ENCODE measurements at places on chromosomes 13 and 19.

DNA sequence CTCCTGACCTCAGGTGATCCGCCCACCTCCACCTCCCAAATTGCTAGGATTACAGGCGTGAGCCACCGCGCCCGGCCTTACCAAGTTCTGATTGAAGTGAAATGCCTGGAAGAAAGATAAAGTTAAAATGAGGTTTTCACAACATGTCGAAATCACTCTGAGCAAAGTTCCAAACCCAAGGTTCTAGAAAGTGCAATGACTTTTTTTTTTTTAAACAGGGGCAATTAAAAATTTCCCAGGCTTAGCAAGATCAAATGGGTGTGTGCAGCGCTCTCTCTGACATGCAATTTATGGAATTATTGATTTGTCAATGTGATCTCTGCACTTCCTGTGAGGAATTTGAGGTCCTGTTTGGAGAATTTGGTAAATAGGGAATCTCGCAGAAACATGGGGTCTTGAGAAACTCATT, 12.8 kb upstream of the MAP2K2 start:
- H3K36me3 ChIP-seq = no peaks in the 10 kb centered on the region
- DNase-seq = no peak
- H3K4me3 ChIP-seq = no peak overlapping the region
- no peak overlapping the region for H3K27ac ChIP-seq
- peaks cover 3% of the 10 kb centered on the region for H3K4me1 ChIP-seq
- no peaks in the 10 kb centered on the region for H3K27me3 ChIP-seq

DNA sequence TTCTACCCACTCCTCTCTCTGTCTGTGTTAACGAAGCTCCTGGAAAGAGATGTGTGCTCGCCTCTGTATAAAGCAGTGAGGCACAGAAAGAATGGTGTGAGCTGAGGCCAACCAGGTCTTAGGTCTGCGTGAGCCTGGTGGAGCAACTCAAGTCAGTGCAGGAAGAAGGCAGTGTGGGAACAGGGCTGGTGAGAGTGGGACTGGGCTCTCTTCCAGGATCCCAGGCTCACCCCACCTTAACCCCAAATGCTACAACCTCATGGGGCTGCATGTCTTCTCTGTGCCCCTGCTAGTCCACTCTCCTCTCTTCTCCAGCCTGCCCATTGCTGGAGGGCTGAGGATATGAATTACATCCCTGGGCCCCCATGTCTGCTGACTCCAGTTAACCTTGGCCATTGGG, 127.4 kb downstream of the DCT start:
- DNase-seq = no peak
- no peak overlapping the region for H3K27ac ChIP-seq
- no peaks in the 10 kb centered on the region for H3K36me3 ChIP-seq
- no peaks in the 10 kb centered on the region for H3K27me3 ChIP-seq

GRCh38 chr19:11090997-11091702, 1.9 kb downstream of the LDLR start:
- H3K4me1 ChIP-seq = peaks cover 79% of the 10 kb centered on the region
- no peaks in the 10 kb centered on the region for H3K27me3 ChIP-seq
- H3K4me3 ChIP-seq = peak overlapping the region; percentile 59
- peak overlapping the region; percentile 95 for H3K27ac ChIP-seq

- no peaks in the 10 kb centered on the region for H3K36me3 ChIP-seq
- no peak overlapping the region for H3K27ac ChIP-seq
- no peaks in the 10 kb centered on the region for H3K4me1 ChIP-seq
- DNase-seq = no peak
- H3K27me3 ChIP-seq = no peaks in the 10 kb centered on the region
These were observed 1525.6 kb upstream of the PRR20A start for GRCh38 chr13:55615081-55615480.

DNA sequence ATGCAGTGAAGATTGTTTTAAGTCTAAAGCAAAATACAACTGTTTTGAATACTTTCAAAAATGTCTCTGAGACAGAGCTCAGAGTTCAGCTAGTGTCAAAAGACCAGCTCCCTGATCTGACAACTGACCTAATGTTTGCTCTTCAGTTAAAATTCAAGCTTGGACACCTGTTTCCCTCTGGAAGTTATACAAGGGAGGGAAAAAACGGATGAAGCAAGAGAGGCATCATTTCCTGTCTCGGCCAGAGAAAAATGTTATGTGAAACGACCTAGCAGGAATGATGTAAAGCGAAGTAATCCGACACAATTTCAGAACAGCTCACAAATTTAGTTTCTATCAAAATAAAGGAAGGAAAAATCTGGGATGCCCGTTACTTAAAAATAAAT, 59.4 kb downstream of the ZAR1L start:
- H3K27me3 ChIP-seq = no peaks in the 10 kb centered on the region
- peaks cover 31% of the 10 kb centered on the region for H3K4me1 ChIP-seq
- peak overlapping the region; percentile 46 for H3K4me3 ChIP-seq

DNA sequence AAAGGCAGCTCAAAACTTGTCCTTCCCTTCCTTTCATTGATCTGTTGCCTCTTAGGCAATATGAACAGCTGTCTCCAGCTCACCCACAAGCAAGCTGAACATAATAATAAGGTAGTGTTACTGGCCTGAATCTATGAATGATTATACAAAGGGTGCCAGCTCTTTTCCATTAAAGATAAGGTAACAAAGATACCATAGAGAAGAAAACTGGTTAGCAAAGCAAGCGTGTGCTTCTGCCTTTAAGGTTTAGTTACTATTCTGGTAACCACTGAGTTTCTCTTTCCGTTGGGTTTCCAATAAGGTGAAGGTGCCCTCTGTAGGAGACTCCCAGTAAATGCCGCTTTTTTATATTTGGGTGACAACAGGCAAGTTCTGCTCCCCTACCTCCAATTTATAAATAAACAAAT, 12.1 kb upstream of the DACH1 start:
- H3K27ac ChIP-seq = no peak overlapping the region
- no peaks in the 10 kb centered on the region for H3K27me3 ChIP-seq
- H3K4me3 ChIP-seq = no peak overlapping the region
- no peaks in the 10 kb centered on the region for H3K4me1 ChIP-seq
- no peak for DNase-seq

- H3K27me3 ChIP-seq = peaks cover 11% of the 10 kb centered on the region
- H3K4me1 ChIP-seq = no peaks in the 10 kb centered on the region
- DNase-seq = no peak
- no peak overlapping the region for H3K27ac ChIP-seq
- H3K4me3 ChIP-seq = no peak overlapping the region
These were observed 123.2 kb upstream of the SPACA7 start for GRCh38 chr13:112252804-112253590.

DNA sequence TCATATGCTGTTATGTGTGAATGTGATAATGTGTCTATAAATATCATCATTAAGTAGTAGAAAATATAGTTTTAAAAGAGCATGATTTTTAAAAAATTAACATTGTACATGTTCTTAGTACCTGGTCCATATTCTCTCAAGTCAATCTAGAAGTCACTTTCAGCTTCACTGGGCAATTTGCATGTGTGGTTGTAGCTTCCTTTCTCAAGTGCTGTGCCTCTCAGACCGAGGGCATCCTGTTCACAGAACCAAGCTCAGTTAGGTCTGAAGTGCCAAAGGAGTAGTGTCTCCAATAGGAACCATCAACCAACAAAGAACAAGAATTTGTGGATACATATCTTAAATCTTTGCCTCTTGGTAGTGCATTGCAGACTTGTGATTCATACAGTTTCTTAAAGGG, 541.8 kb upstream of the SLC10A2 start:
- no peak overlapping the region for H3K27ac ChIP-seq
- H3K4me1 ChIP-seq = no peaks in the 10 kb centered on the region
- no peak overlapping the region for H3K4me3 ChIP-seq
- H3K36me3 ChIP-seq = no peaks in the 10 kb centered on the region

- H3K4me1 ChIP-seq = no peaks in the 10 kb centered on the region
- H3K36me3 ChIP-seq = no peaks in the 10 kb centered on the region
- H3K27me3 ChIP-seq = no peaks in the 10 kb centered on the region
These were observed 1229.0 kb downstream of the PCDH9 start for GRCh38 chr13:66001140-66001539.

- no peaks in the 10 kb centered on the region for H3K27me3 ChIP-seq
- DNase-seq = no peak
- H3K36me3 ChIP-seq = peaks cover 89% of the 10 kb centered on the region
- no peak overlapping the region for H3K4me3 ChIP-seq
These were observed 16.0 kb downstream of the IRGC start for GRCh38 chr19:43731846-43732245.

DNA sequence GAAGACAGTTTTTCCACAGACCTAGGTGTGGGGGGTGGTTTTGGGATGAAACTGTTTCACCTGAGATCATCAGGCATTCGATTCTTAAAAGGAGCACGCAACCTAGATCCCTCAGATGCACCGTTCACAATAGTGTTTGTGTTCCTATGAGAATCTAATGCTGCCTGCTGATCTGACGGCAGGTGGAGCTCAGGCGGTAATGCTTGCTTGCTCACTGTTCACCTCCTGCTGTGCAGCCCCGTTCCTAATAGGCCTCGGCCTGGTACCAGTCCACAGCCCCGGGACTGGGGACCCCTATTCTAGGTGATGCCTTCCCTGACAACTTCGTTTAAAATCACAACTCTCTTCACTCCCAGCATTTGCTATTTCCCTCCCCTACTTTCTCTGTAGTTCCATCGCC, 149.6 kb downstream of the IER2 start:
- no peak overlapping the region for H3K27ac ChIP-seq
- H3K4me1 ChIP-seq = peaks cover 16% of the 10 kb centered on the region
- no peak for DNase-seq
- H3K36me3 ChIP-seq = no peaks in the 10 kb centered on the region
- H3K4me3 ChIP-seq = no peak overlapping the region

GRCh38 chr13:105552078-105552477, 983.4 kb downstream of the EFNB2 start:
- no peak overlapping the region for H3K4me3 ChIP-seq
- no peaks in the 10 kb centered on the region for H3K4me1 ChIP-seq
- DNase-seq = no peak

GRCh38 chr13:41678848-41679247, 221.5 kb downstream of the RGCC start:
- no peak for DNase-seq
- H3K36me3 ChIP-seq = peaks cover 5% of the 10 kb centered on the region
- peak overlapping the region; percentile 46 for H3K27ac ChIP-seq
- H3K4me3 ChIP-seq = no peak overlapping the region
- no peaks in the 10 kb centered on the region for H3K27me3 ChIP-seq

- H3K27me3 ChIP-seq = no peaks in the 10 kb centered on the region
- no peaks in the 10 kb centered on the region for H3K36me3 ChIP-seq
- H3K4me1 ChIP-seq = no peaks in the 10 kb centered on the region
- H3K4me3 ChIP-seq = no peak overlapping the region
- no peak overlapping the region for H3K27ac ChIP-seq
These were observed 20.6 kb downstream of the PPP1R37 start for GRCh38 chr19:45113628-45114027.

DNA sequence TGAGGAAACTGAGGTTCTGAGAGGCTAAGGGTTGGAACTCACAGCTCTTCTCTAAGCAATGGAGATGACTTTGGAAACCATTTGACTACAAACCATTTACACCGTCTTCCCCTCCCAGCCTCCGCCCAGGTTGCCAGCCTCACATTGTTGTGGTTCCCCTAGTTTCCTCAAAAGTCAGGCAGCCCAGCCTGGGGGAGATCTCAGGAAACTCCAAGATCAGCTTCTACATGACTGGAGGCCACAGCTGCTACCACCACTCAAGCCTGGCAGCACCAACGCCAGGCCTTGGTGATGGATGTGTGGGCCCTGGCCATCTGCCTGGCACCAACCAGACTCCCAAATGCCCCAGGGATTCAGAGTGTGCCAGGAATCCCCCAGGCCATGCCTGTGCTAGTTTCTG, 207.9 kb downstream of the TSHZ3 start:
- no peak overlapping the region for H3K27ac ChIP-seq
- H3K36me3 ChIP-seq = no peaks in the 10 kb centered on the region
- no peak overlapping the region for H3K4me3 ChIP-seq
- H3K27me3 ChIP-seq = no peaks in the 10 kb centered on the region
- no peaks in the 10 kb centered on the region for H3K4me1 ChIP-seq
